GM04504 (cell line): ENCODE measurements at places on chromosomes 7 and 10.

- no peak for DNase-seq
Measured at GRCh38 chr10:55628260-55628701, 732.8 kb downstream of the ZWINT start.

DNA sequence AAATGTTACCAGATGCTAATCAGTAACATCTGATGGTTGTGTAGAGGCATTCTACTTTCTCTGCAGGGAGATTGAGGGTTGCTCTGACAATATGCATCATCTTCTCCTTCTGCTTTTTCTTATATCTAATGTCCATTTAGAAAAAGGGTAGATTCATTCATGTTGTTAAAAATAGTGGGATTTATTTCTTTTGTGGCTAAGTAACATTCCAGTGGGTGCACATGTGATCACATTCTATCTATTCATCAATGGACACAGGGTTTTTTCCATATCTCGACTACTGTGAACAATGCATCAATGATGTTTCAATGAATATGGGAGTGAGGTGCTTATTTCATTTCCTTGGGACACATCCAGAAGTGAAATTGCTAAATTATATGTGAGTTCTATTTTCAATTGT lies 103.9 kb downstream of the CRPPA start:
- DNase-seq: no peak

DNA sequence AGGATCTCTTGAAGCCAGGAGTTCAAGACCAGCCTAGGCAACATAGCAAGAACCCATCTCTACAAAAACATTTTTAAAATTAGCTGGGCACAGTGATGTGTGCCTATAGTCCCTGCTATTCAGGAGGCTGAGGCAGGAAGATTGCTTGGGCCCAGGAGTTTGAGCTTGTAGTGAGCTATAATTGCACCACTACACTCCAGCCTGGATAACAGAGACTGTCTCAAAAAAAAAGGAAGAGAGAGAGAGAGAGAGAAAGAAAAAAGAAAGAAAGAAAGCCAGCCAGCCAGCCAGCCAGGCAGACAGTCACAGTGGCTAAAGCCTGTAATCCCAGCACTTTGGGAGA lies 95.2 kb upstream of the STK17A start:
- no peak for DNase-seq

GRCh38 chr10:94292434-94293090 lies 70.2 kb downstream of the NOC3L start:
- peak; percentile 55 for DNase-seq

- DNase-seq: no peak
Measured at GRCh38 chr7:9600974-9601373, 1167.6 kb downstream of the NXPH1 start.

DNA sequence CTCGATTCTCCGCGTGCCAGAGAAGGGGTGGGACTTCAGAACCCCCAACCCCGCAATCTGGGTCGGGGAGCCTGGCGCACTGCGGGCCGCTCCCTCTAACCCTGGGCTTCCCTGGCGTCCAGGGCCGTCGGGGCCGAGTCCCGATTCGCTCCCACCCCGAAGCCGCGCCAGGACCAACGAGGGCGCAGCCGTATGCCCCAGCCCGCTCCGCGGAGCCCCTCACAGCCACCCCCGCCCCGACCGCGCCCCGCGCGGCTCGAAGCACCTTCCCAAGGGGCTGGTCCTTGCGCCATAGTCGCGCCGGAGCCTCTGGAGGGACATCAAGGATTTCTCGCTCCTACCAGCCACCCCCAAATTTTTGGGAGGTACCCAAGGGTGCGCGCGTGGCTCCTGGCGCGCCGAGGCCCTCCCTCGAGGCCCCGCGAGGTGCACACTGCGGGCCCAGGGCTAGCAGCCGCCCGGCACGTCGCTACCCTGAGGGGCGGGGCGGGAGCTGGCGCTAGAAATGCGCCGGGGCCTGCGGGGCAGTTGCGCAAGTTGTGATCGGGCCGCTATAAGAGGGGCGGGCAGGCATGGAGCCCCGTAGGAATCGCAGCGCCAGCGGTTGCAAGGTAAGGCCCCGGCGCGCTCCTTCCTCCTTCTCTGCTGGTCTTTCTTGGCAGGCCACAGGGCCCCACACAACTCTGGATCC lies at the start of gene LEP:
Gene LEP, plus strand, starts transcription at position 583 of the 691 bp plus-strand sequence. CDS start 10,741 bp downstream, outside the sequence.
- no peak for DNase-seq

GRCh38 chr10:131119626-131120355 lies 191.7 kb downstream of the TCERG1L start:
- no peak for DNase-seq
